ENCODE measurements at places on chromosomes 13 and 19.

DNA sequence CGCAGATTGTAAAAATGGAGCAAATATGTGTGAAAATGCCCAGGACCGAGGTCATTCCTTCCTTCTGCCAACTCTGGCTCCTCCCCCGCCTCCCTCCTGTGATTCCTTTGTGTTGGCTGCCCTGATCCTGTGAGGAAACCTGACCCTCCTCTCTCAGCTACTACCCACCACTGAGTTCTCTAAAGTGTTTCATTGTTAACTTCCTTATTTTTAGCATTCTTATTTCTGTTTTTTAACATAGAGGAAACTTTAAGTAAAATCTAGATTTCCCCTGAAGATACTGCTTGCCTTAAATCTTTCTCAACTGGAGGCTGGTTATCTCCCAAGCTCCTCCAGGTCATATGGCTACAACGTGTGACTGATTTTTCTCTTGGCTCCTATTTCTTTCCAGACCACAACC is 21.7 kb upstream of the FBXL3 start:
- no peak for DNase-seq

- DNase-seq: no peak
Observed at GRCh38 chr13:39810091-39810877, 154.8 kb downstream of the COG6 start.

DNA sequence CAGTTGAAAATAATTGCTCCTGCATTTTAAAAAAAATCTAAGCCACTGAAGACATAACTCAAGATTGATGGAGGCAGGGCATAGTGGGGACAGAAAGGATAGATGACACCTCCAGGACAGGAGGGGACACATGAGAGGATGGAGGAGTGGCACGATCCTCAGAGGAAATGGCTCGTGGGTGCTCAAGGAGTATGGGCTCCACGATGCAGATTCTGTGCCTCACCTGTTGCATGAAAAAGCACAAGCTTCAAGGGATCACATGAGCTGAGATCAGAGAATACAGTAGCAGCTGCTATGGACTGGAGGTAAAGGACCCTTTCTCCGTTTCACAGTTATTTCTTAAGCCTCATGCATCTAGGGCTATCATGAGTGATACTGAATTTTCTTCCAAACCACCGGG is 69.7 kb upstream of the KL start:
- no peak for DNase-seq

DNA sequence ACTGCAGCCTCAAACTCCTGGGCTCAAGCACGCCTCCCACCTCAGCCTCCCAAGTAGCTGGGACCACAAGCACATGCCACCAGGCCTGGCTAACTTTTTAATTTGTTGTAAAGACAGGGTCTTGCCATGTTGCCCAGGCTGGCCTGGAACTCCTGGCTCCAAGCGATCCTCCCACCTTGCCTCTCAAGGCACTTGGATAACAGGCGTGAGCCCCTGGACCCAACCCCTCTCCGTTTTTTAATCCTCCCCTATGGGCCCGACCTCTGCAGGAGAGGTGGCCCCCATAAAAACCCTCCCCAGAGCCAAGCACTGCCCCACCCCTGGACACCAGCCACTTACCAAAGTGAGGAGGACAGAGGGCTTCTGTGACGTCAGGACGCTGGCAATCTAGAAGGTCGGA is 28.6 kb downstream of the PEPD start:
- no peak for DNase-seq

DNA sequence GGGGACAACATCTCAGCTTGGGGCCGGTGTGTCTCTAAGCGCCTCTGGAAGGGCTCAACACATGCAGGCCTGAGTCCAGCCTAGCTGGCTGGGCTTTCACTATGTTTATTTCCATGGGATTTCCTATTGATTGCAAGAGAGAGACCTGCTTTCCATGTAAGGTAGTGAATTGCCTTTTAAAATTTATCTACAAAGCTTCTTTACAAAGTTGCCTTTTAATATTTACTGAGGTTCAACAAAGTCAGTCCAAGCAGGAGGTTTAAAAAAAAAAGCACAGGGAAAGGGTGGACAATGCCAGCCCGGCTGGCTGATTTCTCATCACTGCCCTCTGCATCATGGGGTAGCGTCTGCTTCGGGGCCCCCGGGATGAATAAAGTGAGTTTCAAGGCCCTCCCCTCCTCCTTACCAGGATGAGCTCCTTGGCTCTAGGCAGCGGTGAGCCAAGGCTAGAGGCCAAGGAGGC is 15.8 kb downstream of the TLE2 start:
- DNase-seq: no peak

DNA sequence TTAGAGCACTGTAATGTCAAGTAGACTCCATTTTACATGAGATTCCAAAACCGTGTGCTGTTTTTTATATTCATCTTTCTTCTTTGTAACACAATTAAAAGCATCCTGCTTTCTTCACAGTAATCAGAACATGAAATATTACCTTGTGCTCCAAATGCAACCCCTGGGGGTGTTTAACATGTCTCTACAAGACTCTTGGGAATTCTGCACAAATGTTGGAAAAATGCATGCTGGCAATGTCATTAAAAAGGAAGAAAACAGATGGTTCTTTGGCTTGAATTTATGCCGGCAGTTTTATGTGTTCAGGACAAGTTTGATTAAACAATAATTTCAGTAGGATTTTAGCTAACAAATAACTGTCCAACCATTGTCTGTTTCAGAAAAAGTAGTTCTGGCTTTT is 159.1 kb downstream of the LIG4 start:
- no peak for DNase-seq

GRCh38 chr19:55376241-55376933 is at the start of gene TMEM190:
Gene TMEM190 (plus strand): TSS chr19:55376826. CDS start chr19:55376854, 28 bp downstream.
- no peak for DNase-seq

- DNase-seq: no peak
Observed at GRCh38 chr19:56689198-56689597, 17.6 kb upstream of the ZNF835 start.

- no peak for DNase-seq
Observed at GRCh38 chr13:41199526-41199925, 5.2 kb upstream of the KBTBD7 start.

GRCh38 chr13:73514208-73514607 is 455.4 kb downstream of the KLF5 start:
- no peak for DNase-seq

- no peak for DNase-seq
Observed at GRCh38 chr13:102582256-102582655, 14.5 kb upstream of the TPP2 start.

- no peak for DNase-seq
Observed at GRCh38 chr13:52734075-52734623, 5.5 kb downstream of the CNMD start.

- DNase-seq: no peak
Observed at GRCh38 chr19:46737298-46737654, 8.6 kb upstream of the FKRP start.

DNA sequence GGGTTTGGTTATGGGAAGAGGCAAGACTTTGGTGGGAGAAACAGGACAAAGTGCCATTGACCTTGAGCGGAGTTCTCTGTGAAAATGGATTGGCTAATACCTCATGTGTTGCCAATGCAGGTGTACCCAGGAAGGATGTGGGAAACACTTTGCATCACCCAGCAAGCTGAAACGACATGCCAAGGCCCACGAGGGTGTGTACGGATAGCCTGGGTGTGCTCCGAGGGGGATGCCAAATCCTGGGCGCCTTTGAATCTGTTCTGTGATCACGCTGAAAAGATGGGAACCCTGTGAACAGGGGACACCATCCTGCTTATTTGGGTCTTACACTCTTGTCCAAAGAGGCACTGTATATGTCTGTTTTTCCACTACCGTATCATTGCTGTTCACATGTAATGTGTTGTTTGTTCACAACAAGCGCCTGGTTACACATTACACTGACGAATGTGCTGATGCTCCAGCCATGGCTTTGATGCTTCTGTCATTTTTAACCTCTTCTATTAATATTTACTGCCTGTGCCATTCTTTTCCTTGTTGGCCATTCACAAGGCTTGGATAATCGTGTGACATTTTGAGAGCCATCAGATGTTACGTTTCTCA is 8.3 kb downstream of the GTF3A start:
- DNase-seq: no peak

- DNase-seq: no peak
Observed at GRCh38 chr13:20696073-20696472, 7.4 kb upstream of the IL17D start.

GRCh38 chr19:46985542-46986415 is 33.9 kb upstream of the NPAS1 start:
- no peak for DNase-seq

DNA sequence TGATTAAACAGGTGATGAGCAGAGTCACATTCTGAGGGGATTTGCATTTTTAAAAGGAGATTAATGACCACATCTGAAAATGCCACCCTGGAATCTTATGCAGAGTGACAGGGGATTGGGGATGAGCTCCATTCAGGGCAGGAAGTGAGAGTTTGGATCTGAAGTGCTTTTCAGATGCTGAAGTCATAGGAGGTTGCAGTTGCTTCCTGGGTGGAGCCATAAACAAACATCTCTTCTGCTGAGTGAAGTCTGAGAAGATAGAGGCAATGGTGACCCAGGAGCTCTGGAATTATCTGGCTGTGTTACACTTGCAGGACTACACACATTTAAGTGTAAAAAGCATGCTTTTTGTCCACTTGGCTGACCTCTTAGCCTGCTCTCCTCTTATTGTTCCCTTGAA is 51.4 kb upstream of the PSG8 start:
- DNase-seq: no peak

- DNase-seq: no peak
Observed at GRCh38 chr13:80962855-80963254, 621.9 kb upstream of the SPRY2 start.

GRCh38 chr13:47076500-47076899 is 179.6 kb upstream of the HTR2A start:
- DNase-seq: no peak

GRCh38 chr19:6854758-6855157 is 32.6 kb upstream of the ADGRE1 start:
- no peak for DNase-seq

DNA sequence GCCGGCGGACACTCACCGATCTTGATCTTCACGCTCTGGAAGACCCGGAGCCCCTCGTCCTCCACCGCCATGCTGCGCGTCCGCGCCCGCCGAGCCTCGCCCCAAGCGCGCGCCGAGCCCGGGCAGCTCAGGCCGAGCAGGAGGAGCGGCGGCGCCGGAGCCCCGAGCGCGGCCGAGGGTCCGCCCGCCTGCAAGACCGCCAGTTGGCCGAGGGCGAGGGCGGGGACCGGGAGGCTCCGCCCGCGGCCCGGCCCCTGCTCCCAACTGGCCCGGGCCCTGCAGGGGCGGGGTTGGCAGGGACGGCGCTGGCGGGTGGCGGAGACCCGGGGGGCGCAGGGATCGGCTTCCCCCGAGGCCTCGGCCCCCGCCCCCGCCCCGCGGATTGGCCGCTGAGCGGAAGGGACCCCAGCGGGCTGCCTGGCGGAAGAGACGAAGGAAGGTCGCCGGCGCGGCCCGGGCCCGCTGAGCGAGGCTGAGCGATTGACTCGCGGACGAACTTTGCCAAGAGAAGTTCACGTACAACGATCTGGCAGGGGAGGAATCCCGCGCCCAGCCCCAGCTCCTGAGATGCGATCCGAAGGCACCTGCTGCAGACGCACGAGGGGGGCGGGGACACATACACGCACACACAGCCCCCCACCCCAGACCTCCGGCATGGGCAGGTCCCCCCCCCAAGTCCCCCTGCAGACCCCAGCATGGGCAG is at the start of gene RASA3:
RASA3 (minus strand) TSS at position 205 of the 703 bp plus-strand sequence; CDS start at position 71, 134 bp downstream.
- DNase-seq: peak; percentile 62

GRCh38 chr13:111410232-111411021 is 90.0 kb downstream of the TEX29 start:
- no peak for DNase-seq

GRCh38 chr13:46679369-46680120 is 117.4 kb downstream of the ESD start:
- peak; percentile 46 for DNase-seq

GRCh38 chr13:48004201-48004600 is 3.1 kb upstream of the SUCLA2 start:
- DNase-seq: peak; percentile 5

DNA sequence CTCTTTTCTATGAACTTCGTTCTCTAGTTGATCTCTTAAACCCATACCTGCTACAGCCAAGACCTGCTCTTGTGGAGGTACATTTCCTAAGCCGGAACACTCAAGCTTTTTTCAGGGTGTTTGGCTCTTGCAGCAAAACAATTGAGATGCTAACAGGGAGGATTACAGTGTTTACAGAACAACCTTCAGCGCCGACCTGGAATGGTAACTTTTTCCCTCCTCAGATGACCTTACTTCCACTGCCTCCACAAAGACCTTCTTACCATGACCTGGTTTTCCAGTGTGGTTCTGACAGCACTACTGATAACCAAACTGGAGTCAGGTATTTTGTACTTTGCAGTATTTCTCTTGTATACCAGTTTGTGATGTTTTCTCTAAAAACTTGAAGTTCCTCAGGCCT is 506 bp downstream of the KCNRG start:
- DNase-seq: no peak

DNA sequence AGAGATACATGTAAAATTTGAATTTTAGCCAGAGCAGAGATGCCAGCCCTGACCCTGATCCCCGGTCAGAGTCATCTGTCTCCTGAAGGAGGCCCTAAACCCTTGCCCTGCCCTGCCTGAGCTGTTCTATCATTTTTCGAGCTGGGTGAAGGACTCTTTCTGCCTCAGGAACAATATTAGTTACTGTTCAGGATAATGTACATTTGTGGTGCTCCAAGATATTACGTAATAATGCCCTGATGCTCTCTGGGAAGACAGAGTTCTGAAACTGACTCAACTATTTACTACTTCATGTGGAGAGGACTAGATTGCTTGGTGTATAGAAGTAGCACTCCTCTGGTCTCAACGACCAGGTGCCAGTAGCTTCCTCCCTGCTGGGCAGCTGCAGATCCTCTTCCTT is 37.9 kb upstream of the UBL3 start:
- DNase-seq: no peak

GRCh38 chr13:40657951-40658350 is 8.5 kb downstream of the FOXO1 start:
- no peak for DNase-seq

DNA sequence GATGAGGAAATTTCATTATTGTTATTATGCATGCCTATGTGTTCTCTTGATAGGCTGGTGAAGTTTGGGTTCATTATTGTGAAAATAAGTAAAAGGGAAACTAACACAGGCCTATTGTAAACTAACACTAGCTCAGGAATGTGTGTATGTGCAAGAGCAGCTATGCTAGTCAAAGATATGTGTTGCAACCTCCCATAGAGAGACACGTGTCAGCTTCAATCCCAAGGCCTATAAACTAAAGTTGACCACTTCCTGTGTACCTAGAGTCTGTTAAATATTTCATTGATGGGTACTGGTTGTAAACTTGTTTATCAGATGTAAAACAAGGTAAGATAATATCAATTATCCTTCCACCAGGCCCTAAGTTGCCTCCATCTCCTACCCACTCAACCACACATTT is 44.7 kb upstream of the ZNF30 start:
- no peak for DNase-seq

GRCh38 chr13:110305544-110305943 is 1.4 kb downstream of the COL4A1 start:
- DNase-seq: no peak
